ENCODE measurements at places on chromosomes 4 and X.

- DNase-seq: no peak
Measured at GRCh38 chr4:16237715-16238114, 11.4 kb upstream of the TAPT1 start.

DNA sequence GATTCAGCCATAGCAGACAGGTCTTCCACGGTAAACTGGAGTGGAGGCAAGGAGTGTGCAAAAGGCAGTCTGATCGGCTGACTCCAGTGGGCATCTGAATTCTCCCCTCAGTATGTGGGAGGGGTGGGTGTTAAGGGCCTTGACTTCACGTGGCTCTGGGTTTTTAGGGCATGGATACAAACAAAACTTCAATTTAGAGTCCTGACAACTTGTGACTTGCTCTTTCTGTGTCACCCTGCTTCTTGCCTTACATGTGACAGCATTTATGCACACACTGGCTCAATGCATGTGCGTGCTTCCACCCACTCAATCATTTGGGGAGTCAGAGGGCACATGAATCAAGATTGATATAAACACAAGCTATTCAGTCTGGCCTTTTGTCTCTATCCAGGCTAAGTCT lies 17.5 kb downstream of the PLP1 start:
- DNase-seq: no peak

GRCh38 chr4:74157154-74157553 lies 764 bp upstream of the MTHFD2L start:
- DNase-seq: no peak

DNA sequence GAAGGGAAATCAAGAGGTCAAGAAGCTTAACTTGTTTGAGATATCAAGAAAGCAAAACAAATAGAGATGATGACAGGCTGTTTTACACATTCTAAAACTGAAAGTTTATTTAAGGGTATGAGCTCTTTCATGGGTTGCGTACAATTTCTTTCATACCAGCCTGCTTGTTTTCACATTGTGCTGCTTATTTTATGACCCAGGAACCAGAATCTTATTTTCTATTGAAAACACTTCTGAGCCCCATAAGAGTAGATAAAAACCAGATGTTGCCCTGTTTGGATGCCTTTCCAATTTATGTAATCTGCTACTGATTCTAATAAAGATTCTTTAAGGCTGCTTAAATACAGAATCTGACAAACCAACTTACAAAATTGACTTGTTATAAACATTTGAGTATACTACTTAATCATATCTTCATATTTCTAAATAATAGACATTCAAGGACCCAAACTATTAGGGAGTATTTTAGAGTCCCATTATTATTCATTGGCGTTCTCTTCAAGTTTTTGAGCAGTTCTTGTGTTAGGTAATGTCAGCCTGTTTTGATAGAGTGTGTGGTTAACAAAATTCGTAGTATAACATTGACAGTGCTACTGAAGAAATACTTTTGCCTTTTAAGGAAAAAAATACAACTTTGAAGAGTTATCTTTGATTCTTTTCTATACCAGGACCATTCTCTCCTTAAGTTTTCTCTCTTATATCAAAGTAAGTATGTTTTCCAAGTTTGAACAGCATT lies 74.4 kb downstream of the PDLIM5 start:
- no peak for DNase-seq

- no peak for DNase-seq
Measured at GRCh38 chrX:118884552-118885138, 61.0 kb downstream of the ZCCHC12 start.

GRCh38 chrX:132615391-132616131 lies 126.7 kb upstream of the MBNL3 start:
- DNase-seq: no peak

DNA sequence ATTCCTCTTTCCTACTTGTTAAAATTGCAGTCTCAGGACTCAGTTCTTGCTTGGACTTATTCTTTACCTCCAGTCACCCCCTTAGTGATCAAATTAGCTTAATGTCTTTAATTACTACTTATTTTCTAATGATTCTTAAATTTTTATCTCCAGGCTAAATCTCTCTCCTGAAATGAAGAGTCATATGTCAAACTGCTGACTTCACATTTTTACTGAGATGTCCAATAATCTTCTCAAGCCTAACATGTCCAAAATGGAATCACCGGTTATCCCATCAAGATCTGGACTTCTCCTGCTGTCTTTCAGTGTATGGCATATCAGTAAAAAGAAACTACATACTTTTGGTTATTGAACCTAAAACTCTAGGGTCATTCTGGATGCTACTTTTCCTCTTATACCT lies 332.3 kb upstream of the HTR2C start:
- DNase-seq: no peak

DNA sequence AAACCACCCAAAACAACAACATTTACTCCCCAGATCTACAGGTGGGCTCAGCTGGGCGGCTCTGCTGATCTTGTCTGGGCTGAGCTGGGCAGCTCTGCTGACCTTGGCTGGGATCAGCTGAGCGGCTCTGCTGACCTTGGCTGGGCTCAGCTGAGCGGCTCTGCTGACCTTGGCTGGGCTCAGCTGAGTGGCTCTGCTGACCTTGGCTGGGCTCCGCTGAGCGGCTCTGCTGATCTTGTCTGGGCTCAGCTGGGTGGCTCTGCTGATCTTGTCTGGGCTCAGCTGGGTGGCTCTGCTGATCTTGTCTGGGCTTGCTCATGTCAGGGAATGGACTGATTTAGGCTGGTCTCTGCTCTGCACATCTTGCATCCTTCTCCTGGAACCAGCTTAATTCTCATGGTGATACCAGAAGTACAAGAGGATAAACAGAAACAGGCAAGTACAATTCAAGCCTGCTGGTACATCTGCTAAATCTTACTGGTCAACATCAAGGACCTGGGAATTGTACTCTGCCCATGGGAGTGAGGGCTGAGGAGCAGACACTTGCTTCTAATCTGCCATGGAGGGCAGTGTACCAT lies 248.5 kb upstream of the PSAPL1 start:
- no peak for DNase-seq

GRCh38 chrX:154002215-154002719 lies 17.4 kb downstream of the IRAK1 start:
- peak; percentile 85 for DNase-seq

- no peak for DNase-seq
Measured at GRCh38 chr4:76905521-76905920, 7.6 kb upstream of the SOWAHB start.

GRCh38 chr4:26321373-26322221 lies 783 bp downstream of the RBPJ start:
- no peak for DNase-seq

DNA sequence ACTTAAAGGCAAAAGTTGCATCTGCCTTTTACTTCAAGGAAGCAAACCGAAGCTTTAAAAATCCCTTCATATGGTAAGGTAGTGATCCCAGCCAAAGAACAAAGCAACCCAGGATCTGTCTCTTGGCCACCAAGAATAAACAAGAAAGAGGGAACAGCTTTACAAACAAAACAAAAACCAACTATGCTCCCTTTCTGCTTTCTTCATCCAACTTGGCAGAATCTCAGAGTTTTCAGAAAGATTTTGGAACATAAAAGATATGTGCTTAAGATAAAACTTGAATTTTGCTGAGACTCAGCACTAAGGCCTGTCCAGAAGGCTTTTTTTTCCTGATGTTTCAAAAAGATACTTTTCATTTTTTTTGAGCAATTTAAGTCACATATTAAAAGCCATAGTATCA lies 94.0 kb downstream of the COL4A6 start:
- no peak for DNase-seq

- no peak for DNase-seq
Measured at GRCh38 chr4:36844448-36844847, 400.1 kb upstream of the NWD2 start.

DNA sequence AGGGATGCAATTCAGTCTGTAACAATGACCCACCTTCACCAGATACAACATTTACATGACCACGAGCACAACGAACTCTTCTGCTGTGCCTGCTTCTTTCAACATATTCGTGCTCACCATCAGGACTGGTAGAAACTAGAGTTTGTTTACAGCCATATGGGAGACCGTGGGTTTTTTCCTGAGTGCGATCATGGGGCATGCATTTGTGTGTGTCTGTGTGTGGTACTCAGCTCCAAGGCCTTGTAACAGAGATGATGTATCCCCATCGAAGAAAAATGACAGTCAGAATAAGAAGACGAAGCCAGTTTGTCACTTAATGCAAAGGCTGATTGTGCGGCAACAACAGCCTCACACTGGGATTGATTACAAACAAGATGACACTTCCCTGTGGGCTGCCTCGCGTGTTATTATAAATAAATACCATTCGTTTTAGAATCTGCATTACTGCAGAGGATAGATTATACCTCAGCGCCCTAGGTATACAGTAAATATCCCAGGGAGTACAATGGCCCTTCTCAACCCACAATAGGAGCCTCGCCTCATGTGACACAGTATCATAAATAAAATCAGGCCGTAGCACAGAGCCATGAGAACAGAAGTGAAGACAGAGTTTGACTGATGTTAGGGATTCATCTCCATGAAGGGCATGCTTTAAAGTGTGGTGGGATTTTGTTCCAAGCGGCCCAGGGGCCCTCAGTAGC lies 97.3 kb upstream of the NOCT start:
- DNase-seq: no peak

DNA sequence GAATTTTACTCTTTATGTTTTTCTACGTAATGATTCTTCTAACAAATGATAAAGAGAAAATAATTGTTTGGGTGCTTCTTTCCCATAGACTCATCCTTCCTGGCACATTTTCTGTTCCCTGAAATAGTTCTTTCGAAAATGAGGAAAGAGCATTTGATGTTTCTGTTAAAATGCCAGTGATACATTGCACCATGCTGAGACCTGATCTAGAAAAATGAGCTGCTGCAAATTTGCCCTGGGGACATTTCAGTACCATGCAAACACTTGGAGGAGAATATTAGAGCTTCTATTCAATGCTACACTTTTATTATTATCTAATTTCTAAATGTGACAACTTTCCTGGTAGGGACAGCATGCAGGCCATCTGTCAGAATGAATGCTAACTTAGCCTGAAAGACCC lies 83.3 kb downstream of the C4orf33 start:
- no peak for DNase-seq

- DNase-seq: no peak
Measured at GRCh38 chr4:115515772-115516171, 402.4 kb upstream of the NDST4 start.

GRCh38 chr4:122552898-122553297 lies 68.0 kb downstream of the IL21 start:
- DNase-seq: no peak

DNA sequence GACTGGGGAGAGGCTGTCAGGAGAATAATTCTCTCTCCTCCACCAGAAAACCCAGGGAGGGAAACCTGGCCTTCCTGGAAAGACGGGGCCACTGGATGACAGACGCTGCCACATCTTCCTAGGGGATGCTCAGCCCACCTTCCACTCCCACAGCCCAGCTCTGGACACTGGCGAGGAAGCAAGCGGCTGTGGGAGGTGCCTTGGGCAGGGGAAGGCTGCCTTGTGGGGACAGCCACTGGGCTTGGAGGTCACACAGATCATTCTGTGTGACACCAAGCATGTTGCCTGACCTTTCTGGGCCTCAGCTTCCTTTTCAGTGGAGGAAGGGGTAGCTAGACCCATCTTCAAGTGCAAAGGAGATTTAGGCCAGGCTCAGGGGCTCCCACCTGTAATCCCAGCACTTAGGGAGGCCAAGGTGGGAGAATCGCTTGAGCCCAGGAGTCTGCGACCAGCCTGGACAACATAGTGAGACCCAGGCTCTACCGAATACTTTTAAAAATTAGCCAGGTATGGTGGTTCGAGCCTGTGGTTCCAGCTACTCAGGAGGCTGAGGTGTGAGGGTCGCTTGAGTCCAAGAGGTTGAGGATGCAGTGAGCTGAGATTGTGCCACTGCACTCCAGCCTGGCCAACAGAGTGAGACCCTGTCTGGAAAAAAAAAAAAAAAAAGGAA lies 9.8 kb upstream of the MSX1 start:
- no peak for DNase-seq

- no peak for DNase-seq
Measured at GRCh38 chr4:153480704-153481103, 14.5 kb downstream of the TMEM131L start.

- no peak for DNase-seq
Measured at GRCh38 chrX:80573275-80573674, 153.0 kb downstream of the TENT5D start.

DNA sequence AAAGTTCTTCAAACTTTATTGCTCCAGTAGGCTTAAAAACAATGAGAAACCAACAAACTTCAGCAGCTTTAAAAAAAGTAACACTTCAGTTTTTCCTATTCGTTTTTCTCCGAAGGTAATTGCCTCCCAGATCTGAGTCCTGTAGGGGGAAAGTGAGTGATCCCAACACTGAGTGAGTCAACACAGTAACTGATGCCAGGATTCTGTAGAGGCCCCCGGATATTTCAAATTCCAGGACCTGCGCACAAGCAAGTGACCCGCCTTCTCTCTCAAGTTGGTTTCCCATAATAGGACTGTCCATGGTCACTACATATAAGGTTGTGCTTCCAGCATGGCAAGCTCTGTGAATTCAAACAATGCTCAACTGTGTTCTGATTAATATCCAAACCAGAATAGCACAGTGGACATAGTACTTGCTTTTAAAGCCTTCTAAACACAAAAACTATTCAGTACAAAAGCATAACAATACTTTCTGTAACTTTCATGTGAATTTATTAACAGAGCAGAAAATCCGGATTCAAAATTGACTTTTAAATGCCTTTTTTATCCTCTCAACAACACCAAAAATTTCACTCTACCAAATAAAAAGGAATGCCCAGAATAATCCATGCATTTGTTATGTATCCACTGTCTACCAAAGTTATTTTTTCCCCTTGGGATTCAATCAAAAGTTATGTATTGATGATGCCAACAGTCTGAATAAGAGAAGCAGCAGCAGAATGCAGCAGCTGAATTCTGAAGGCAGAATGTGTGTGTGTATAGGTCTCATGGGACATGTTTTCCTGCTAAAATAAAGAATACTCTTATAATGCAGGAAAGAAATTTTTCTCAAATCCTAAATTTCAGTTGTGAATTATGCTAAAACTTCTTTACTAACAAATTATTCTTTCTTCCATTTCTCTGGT lies at the start of gene DMD:
Gene DMD, minus strand, starts transcription at position 194 of the 905 bp plus-strand sequence. CDS start 237 bp downstream, outside the sequence.
- DNase-seq: no peak

DNA sequence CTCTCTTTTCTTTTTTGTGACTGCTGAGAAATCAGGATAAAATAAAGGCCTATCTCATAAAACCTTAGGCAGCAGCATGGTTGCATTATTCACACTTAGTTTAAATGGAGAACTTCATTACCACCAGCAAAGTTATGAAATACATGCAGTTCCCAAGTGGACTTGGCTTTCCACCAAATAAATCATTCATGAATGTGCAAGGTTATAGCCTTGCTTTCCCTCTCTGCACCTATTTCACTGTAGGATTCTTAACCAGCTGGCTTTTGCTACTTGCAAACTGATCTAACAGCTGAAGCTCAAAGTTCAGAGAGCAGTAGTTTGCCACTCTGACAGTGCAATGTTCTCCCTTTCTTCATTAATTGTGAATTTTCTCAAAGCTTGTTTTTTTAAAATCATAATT lies 140.1 kb upstream of the SMIM31 start:
- no peak for DNase-seq

Measured in NCI-H187 (cell line).